HT-29 (cell line): ENCODE measurements at places on chromosomes 2 and 18. TPM values are rescaled to one million over a fixed set of nuclear protein-coding genes. Genes with fewer than 3 reads are reported as not detected.
A peak's percentile ranks its signal among the peaks of the same experiment; 100 is the strongest.

TMEM17 gene
- total RNA-seq = 0.56 and 1.7 TPM in 2 replicates

DCC gene
- total RNA-seq = not detected in 2 replicates

MROH2A gene
- total RNA-seq = 2.4 and 2.8 TPM in 2 replicates

- no peak for DNase-seq
Observed at GRCh38 chr18:3059272-3059671, 46.3 kb upstream of the LPIN2 start.

GRCh38 chr2:152200101-152200500 is 24.5 kb upstream of the STAM2 start:
- no peak for DNase-seq

DNA sequence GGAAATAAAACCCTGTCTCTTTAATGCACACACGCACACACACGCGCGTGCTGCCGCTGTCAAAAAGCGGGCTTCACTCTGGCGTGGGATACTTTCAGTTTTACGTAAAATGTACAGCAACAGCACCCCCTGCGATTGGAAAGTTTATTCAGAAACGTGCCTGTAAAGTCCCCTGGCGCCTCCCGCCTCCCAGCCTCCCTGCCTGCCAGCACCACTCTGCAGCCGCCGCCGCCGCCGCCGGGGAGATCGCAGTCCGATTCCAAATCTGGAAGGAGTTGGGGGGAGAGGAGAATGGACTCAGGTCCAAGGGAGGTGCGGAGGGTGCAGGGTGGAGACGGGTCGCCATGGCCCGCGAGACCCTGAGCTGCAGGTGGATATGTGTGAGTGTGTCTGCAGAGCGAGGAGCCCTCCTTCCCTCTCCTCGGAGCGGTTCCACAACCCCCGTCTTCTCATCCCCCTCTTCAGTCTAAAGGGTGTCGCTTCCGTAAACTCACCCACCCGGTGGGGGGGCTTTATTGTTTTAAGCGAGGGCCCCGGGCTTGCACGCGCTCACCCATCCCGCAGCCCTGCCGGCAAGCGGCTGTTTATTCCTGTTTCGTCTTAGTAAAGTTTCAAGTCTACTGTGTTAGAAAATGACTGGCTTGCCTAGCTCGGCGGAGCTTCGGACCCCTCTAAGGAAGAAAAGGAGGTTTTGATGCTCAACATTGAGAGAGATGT is 1.8 kb upstream of the BCL11A start:
- peak; percentile 33 for DNase-seq

DNA sequence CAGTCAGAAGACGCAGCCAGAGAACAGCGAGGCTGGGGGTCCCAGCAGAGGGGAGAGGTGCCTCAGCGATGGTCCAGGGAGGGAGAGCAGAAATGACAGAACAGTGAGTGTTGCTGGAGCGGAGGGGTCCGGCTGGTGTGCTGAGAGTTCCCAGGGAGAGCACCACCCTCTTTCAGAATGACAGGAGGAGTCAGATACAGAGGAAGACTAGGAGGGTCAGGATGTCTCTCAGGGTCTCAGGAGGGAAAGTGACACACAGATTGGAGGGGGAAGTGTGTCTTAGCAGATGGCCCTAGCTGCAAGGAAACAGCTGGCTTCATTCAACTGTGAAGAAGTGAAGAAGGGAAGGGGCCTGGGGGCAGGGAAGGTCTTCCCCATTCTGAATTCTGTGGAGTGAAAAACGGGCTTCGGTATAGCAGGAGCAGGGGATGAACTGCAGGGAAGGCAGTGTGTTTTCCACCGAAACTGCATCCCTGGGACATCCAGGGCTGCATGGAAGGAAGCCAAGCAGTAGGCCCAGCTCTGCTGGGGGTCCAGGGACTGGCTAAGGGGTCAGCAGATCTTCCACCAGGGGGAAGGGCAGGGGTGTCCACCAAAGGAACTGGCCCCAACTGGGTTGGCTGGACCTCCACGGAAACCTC is 90.0 kb upstream of the OTOS start:
- DNase-seq = no peak

DNA sequence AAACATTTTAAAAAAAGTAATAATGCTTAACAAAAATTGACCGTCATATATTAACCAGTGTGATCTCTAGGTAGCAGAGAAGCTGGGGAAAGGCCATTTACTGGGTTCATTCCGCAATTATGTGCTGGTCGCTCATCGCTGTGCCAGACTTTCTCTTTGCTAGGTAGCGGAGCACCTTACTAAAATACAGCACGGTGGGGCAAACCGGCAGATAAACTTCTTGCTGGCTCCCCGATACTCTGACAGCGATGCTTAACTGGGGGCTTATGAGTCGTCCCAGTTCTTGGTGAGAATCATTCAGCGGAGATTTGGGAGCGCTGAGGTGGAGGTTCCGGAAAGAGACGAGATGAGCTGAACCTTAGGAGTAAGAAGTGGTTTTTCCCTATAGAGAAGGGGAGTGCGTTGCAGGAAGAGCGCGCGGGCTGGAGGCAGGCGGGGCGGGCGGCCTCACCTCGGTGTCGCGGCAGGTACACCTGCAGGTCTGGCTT is 605 bp downstream of the C2orf68 start:
- no peak for DNase-seq

DNA sequence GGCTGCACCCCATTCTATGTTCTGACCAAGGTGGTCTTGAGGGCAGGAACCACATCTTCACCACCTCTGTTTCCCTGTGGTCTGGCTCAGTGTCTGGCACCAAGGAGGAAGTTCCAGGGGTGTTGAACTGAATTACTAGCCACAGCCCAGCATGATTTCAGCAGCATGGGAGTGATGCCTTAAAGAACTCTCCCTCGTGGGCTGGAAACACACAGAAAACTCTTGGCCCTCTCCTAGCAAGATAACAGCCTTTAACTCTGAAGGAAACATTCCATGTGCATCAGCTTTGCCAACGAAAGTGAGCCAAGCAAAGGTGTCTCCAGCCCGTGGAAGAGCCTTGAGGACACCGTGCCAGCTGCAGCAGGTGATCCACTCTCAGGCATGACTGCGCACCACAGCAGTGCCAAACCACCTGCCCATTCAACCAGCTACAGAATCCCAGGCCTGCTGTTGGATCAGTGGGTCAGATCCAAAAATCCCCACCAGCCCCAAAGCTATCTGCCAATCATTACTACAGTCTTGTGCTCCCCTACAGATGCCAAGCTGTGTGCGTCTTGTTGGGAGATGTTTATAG is 124.8 kb downstream of the TTC32 start:
- DNase-seq = no peak
